H54 (cell line): ENCODE measurements at places on chromosomes 16 and 17.

DNA sequence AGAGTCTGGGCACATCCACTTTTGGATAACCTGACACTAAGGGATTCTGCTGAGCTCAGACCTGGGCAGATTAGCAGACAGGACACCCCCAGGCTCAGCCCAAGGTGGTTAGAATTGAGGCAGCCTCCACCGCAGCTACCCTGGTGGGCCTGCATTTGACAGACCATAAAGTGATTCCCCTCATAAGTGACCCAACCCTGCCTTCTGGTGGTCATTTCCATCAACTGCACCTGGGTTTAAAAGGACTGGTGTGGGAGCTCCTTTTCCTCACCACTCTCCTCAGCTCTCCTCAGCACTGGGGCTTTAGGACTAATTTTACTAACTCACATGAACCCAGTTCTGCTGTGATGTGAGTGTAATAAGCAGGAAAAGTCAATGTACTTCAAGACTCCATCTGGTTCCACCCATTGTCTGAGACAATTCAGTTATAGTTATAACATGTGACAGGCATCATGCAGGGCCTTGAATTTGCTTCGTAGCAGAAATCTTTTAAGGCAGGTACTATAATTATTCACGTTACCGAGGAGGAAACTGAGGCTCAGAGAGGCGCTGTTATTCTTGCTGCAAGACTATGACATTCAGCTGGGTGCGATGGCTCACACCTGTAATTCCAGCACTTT lies 42.5 kb downstream of the MYH3 start:
- DNase-seq, result peak; percentile 27

GRCh38 chr16:66824006-66824405 lies 6.8 kb downstream of the NAE1 start:
- no peak for DNase-seq

DNA sequence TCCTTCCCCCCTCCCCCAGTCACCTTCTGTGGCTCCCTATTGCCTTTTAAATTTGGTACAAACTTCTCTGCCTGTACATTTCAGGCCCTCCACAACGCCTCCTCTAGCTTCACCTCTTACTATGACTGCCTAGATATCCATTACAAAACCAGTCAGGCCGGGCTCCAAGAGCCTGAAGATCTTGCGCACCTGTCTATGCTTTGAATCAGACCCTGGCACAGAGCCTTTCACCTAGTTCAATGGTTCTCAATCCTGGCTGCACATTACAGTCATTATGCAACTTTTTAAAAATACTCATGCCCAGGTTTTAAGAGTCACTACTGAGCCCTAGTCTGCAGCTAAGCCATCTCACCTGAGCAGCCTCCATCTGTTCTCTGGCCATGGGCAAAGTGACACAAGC lies 1.6 kb upstream of the GAS7 start:
- no peak for DNase-seq

GRCh38 chr16:84928679-84929420 lies 82.5 kb downstream of the ZDHHC7 start:
- peak; percentile 56 for DNase-seq

- DNase-seq, result peak; percentile 63
Observed at GRCh38 chr17:76791053-76791980, 53.4 kb downstream of the MFSD11 start.

DNA sequence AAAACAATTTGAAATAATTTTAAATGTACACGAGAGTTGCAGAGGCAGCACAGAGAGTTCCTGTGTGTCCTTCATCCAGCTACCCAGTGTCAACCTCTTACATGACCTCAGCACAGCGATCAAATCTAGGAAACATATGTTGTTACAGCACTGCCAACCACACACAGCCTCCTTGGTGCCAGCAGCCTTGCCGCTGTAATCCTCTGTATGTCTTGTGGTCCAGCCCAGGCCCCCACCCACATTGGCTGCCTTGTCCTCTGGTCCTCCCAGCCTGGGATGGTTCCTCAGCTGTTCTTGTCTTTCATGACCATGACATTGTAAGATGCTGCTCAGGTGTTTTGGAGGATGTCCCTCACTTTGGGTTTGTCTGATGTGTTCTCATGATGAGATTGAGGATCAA lies 178.0 kb downstream of the RPTOR start:
- no peak for DNase-seq

DNA sequence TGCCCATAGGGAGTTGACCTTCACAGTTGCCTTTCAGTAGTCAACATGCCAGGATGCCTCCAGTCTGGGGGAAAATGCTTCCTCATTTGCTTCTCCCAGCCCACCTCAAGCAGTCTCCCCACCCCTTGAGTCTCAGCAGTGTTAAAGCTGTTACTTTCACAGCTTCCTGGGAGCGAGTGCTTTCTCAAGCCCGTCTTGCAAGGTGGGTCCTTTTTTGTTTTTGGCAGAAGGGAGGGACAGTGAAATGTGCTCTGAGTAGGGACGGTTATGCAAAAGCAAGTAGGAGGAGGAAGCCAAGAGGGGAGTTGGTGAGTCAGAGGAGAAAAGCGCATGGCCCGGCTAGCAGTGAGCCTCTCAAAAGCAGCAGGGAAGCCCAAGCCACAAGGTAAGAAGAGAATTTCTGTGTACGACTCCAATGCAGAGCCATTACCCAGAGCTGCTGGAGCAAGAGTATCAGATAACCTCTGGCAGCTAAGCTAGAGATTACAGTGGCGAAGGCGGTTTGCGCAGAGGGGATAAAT lies at the start of gene CHST4:
CHST4 (plus strand) TSS at position 316 of the 521 bp plus-strand sequence. CDS start 10,252 bp downstream, outside the sequence.
- DNase-seq, result peak; percentile 61

- no peak for DNase-seq
Observed at GRCh38 chr16:87621976-87622713, 19.8 kb downstream of the JPH3 start.

GRCh38 chr17:75271233-75271954 lies 363 bp upstream of the MIF4GD start:
- DNase-seq, result peak; percentile 93

GRCh38 chr17:77601054-77601979 lies 357.2 kb upstream of the TNRC6C start:
- no peak for DNase-seq

- no peak for DNase-seq
Observed at GRCh38 chr17:49762151-49762941, 1.6 kb downstream of the FAM117A start.

- DNase-seq, result no peak
Observed at GRCh38 chr17:40067710-40068109, 4.9 kb downstream of the THRA start.

DNA sequence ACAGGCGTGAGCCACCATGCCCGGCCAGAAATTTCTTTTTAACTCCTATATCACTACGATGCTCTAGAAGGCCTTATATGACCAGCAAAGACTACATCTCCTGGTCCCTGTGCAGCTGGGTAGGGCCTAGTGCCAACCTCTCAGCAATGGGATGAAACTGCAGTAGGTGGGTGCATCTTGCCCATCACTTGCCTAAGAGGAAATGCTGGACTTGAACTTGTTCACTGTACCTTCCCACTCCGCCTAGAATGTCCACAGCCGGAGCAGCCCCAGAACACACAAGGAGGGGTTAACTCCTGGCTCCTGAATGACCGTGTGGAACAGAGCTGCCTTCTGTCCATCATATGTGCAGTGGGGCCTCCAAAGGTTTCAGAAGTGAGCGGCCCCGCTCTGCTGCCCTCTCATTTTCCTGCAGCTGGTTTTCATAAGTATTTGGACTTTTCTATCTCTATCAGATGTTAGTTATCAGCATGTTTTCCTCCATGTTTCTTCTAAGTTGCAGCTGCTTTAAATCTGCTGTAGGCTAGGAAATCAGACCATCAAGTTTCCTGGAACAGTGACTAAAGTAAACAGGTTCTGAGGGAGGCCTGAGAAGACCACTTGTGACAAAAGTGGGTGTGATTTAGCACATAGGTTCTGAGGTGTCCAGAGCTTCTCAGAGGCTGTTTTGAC lies 52.5 kb downstream of the WSB1 start:
- no peak for DNase-seq

DNA sequence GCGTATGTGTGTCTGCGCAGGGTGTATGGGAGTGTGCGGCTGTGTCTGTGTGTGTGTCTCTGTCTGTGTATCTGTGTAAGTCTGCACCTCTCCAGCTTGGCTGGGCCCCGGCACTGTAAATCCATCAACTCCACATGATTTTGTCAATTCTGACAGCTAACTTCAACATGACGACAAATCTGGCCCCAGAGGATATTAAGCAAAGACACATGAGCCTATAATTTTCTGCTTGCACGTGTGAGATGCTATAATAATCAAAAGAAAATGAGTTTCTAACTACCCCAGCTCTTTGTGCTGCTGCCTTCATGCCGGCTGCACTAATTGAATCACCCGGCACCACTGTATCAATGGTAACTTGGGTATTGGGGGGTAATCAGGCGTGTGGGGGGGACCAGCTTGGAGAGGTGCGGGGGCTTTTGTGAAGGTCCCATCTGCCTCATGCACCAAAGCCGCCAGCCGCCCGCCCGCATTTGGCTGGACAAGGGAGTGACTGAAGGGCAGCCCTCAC lies 57.6 kb upstream of the LHX1 start:
- DNase-seq, result no peak

DNA sequence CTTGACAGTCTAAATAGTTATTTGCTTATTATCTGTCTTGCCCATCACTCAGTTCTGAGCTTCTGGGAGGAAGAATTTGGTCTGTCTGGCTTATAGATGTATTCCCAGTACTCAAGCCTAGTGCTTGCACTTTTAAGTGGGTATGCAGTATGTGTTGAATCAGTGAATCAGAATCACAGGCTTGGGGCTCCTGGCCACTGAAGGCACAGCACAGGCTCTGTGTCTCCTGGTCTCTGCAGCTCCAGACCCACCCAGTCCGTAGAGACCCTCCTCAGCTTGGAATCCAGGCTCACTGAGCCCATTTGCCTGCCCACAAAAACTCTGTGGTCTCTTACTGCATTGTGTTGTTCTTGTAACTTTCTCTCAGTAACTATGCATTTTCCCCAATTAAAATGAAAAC lies 19.3 kb upstream of the CFAP20 start:
- DNase-seq, result no peak

DNA sequence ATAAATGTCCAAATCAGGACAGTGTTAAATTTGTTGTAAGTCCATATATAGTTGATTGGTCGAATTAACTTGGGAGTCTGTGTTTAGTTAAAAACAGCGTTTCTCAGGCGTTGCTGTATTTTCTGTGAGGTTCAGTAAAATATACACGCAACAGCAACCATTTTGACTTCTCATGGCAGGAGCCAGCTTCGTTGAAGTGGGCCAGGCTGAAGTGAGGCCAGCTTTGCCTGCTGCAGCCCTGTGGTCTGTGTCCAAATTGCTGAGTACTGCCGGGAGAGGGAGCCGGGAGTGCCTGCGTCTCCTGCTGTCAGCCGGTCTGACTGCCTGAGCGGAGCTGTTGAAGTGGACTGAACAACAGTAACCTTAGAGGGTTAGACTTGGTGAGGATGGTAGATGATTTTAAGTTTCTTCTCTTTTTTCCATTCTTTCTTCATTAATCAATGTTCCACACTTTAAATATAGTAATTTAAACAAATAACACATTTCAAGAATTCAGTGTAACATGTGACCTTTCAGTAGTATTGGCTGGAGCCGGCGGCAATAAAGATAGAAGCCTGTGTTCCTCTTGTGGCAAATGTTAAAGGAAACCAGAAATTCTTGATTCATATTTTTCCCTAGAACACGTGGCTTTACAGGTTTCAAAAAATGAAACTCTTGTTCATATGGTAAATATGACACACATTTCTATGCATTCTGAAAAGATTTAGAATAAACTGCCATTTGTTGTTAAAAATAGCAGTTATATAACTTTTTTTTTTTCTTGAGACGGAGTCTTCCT lies 37.0 kb upstream of the ZNF750 start:
- no peak for DNase-seq

DNA sequence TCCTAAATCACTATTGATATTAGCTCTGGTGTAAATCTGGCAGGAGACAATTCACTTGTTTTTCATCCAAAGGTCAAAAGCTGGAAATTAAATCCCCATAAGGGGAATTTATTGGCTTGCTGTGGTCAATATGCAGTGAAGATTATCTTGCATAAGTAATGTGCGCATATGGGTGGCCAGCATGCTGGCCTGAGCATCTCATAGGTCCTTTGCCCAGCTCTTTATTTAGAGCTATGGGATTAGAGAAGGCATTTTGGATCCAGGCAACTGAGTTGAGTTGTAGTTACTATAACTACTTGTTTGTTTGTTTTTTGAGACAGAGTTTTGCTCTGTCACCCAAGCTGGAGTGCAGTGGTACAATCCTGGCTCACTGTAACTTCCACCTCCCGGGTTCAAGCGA lies 110.7 kb downstream of the AATF start:
- no peak for DNase-seq

DNA sequence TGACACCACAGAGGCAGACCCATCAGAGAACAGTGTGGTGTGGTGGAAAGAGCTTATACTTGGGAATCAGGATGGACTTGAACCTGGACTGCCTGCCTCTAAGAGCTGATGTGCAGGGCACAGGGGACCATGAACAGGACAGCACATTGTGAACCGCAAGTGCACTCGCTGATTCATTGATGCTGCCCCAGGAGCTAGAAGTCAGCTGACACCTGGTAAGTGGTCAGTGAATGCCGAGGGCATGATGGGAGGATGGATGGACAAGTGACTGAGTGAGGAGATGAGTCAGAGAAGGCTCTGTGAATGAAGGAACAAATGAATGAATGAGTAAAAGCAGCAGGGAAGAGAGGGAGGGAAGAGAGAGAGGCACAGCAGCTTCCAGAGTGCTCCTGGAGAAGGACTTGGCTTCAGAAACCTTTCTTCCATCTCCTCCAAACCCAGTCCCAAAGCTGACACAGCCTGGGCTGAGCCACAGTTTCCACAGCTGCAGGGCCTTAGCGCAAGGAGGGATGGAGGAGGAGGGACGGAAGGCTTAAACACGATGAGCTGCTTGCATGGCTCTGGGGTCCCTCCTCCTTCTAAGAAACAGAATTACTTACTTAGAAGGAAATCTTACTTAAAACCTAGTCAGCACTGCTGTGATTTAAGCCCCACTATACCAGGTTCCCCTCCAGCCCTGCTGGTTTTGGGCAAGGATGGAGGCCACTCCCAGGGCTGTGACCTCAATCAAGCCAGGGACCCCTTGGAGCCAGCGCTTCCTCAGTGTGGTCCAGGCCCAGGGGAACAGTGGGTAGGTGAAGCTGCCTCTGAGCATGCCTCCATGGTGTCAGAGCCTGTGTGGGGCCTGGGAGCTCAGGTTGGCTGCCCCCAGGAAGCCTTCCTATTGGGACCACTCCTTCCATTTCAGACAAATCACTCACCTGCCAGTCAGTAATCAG lies 184.6 kb downstream of the TMEM132E start:
- DNase-seq, result peak; percentile 38

- DNase-seq, result no peak
Observed at GRCh38 chr16:4138713-4139112, 22.5 kb upstream of the ADCY9 start.
